ENCODE measurements at places on chromosomes 6 and 20.

DNA sequence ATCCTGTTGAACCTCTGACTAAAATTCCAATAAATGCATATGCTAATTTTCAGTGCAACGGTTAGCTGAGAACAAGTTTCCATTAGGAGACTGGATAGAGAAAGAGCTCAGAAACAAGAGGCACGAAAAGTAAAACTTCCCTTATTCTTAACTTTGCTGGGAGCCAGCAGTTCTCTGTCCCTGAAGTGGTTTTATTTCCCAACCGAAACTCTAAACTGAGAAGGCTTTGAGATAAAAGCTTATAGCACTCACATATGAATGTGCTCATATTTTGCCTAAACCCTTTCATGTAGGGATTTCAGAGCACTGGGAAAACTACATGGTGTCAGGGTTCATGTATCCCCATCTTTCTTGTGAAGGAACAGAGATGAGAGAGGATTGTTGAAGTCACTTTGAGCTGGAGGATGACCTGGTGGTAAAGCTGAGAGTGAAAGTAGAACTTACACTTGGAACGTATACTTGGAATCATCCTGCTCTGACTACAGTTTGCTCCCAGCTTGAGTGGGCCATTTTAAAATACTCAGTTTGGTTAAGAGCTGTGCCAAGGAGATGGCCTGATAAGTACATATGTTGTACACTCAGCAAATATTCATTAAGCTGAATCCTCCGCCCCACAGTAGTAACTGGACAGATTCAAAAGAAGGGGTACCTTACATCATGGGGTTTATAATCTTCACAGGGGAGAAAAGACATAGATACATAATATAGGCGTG is 324.2 kb upstream of the CNR1 start:
- DNase-seq: no peak

DNA sequence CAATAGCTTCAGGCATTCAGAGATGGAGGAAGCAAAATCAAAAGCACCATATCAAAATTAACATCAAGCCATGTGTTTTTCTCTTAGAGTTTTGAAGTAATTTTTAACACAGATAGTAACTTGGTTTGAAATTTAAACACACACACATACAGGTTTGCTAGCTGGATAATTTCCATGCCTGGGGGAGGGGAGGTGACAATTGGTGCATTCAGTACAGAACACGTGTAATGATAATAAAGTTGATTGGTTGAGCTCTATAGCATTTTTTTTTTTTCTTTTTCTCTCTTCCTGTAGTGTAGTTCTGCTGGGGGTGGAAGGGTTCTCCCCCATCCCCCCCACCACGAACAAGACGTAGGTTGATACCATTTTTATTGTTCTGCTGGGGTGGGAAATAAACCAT is 564.8 kb downstream of the LMBRD1 start:
- DNase-seq: no peak

- no peak for DNase-seq
Measured at GRCh38 chr6:113881478-113881980, 24.4 kb downstream of the MARCKS start.

DNA sequence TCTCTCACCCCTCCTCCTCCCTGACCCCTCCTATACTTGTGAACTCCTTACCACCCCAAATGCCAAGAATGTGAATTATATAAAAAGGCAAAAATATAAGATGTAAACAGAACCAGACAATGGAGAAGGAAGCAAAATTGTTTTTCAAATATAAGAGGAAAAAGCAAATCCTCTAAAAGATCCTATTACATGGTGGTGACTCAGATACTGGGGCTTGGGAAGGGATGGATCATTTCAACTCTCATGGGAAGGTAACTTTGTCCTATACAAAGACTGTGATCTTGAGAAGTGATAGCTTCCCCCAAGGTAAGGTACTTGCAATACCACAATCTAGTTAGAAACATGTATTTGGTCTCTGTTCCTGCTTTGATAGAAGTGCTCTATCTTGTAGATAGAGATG is 24.6 kb upstream of the TNFRSF21 start:
- DNase-seq: no peak

DNA sequence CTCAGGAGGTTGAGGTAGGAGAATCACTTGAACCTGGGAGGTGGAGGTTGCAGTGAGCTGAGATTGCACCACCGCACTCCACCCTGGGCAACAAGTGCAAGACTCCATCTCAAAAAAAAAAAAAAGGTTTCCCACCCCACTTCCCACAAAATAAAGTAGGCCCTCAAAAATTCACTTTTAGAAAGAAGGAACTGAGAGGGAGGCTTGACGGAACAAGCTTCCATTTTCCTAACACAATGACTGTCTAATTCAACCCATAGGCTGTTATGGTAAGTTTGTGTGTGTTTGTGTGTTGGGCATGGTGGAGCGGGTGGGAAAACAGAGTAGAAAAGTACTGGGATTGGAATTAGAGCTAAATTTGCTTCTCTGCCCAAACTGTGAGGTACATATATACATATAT is 98.4 kb upstream of the MAN1A1 start:
- DNase-seq: no peak

- no peak for DNase-seq
Measured at GRCh38 chr6:66128243-66128642, 421.2 kb upstream of the EYS start.

GRCh38 chr6:107784669-107785068 is 39.4 kb downstream of the SCML4 start:
- DNase-seq: no peak

DNA sequence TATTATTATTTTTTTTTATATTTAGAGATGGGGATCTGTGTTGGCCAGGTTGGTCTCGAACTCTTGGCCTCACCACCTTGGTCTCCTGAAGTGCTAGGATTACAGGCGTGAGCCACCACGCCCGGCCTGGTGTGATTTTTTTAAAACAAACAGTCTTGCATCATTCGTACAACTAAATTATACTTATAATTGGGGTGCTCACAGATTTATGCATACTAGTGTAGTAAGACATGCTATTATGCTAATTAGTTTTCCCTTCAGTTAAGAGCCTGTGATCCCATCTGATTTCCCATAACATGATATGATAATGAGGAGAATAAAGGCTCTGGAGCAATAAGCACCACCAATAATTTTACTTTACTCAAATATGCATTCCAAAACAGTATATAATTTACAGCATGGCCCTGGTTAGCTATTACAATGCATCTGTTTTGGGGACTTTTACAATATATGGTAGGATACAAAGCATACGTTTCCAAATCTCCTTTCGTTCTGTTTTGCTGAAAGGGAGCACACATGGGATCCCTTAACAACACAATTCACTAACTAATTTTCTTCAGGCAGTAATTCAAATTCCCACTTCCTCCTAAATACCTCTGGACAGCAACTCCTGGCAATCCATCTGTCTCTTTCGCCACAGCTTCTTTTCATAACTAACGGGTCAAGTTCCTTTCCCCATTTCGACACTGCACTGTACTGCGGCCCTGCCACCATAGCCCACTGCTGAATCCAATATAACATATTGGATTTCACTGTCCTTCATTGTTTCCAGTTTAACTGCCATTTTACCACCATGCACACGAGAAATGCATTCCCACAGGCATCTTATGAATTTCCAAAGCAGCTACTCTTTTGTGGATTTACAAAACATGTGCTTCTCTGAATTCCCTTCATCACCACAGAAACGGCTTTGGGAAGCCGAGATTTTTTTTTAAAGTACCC is 1.7 kb downstream of the NUDT3 start:
- DNase-seq: no peak

GRCh38 chr20:15100506-15101160 is 763.2 kb upstream of the FLRT3 start:
- no peak for DNase-seq

- no peak for DNase-seq
Measured at GRCh38 chr6:152423216-152424103, 213.7 kb downstream of the SYNE1 start.

- no peak for DNase-seq
Measured at GRCh38 chr6:120816794-120817193, 517.5 kb downstream of the TBC1D32 start.

DNA sequence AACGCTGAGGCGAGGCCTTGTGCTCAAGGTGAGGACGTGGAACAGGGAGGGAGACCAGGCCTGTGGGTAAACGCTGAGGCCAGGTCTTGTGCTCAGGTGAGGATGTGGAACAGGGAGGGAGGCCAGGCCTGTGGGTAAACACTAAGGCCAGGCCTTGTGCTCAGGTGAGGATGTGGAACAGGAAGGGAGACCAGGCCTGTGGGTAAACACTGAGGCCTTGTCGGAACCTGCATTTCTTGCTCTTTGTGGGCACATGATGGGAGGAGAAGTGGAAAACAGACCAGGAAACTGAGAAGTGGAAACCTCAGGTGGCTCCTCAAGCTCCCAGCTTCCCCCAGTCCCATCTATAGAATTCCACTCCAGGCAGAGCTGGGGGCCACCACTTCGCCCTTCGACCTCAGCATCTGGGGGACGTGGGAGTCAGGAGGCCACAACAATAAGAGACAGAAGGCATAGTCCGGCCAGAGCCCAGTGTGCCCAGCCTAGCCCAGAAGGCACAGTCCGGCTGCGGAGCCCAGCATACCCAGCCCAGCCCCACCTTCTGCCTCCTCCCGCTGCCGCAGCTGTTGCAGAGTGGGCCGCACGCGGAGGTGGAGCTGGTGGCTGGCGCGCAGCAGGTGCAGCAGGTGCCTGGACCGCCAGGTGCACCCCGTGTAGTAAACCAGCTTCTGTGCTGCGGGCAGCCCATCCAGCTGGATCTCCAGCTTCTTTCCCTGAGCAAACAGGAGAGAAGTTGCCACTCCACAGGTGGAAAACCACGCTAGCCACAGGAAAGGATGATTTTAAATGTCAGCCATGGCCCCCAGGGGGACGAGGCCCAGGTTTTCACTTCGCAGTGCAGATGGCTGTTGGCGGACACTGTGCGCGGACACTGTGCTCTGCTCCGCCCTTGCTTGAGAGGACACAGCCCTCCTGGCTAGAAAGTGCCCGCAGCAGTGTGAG is 17.5 kb downstream of the FRMD1 start:
- DNase-seq: no peak

- no peak for DNase-seq
Measured at GRCh38 chr6:78910010-78910409, 42.7 kb downstream of the IRAK1BP1 start.

DNA sequence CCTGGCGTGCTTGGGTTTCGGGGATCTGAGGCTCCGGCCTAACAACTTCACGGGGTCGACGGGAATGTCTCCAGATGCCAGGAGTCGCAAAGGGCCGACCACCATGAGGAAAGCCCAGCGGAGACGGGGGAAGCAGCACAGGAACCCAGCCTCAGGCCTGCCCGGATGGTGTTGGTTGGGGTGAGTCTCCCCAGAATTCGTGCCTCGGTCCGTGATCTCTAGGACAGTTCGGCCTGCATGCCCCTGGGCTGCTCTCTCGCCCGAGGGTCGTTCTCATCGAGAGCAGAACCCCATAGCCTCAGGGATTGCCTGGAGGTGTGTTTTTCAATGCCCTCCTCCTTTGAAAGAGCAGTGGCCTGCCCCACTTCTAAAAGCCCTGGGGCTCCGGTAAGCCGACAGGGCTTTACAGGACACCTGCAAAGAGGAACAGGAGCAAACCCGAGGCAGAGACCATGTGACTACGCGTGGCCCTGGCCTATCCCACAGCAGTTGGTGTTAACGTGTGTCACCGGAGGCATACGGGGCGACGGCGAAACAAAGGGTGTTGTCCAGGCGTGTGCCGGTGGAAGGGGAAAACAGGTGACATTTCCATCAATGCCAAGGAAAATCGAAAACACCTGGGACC is 973.1 kb upstream of the DEFB115 start:
- no peak for DNase-seq

Data from HCT116 (cell line).